A549 treated with Hydrocortisone at 1 μM for 4 hours (cell line): ENCODE measurements at places on chromosomes 7 and 10. TPM values are rescaled to one million over a fixed set of nuclear protein-coding genes. Genes with fewer than 3 reads are reported as not detected.

Gene NSUN6
- 3.9 to 4.5 TPM (median 4.1 TPM) in 5 replicates for total RNA-seq

Gene PITX3
- total RNA-seq = 0.63 to 1.4 TPM (median 1.2 TPM) in 5 replicates

Gene CPA1
- not detected in 5 replicates for total RNA-seq

Gene PLEKHA8
- 4.9 to 6.2 TPM (median 5.4 TPM) in 5 replicates for total RNA-seq

Gene VSIR
- 30.8 to 38.0 TPM (median 36.7 TPM) in 5 replicates for total RNA-seq

Gene TMEM236
- total RNA-seq = 0.03 to 0.06 TPM (median 0.05 TPM) in 5 replicates

Gene AGAP5
- total RNA-seq = 2.0 to 3.8 TPM (median 2.4 TPM) in 5 replicates

Gene DENND11
- 4.1 to 7.5 TPM (median 5.5 TPM) in 5 replicates for total RNA-seq

Gene CHRM2
- not detected in 5 replicates for total RNA-seq
